ENCODE measurements at places on chromosomes 2 and 18.

DNA sequence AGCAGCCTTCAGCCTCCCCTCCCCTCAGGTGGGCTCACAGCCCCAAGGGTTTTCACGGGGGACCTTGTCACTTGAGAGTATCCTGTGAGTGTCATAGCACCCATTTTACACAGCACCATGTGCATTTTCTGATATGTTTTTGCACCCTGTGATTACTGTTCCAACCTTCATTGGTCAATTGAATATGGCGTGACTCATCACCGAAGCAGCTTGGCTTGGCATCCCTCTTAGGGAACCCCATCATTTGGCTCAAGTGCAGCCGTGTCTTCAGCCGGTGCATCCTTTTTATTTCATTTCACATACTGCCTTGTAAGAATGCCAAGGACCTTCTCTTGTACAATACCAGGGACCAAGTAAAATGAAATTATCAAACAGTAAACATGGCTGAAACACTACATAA lies 57.6 kb downstream of the NPAS2 start:
- peak; percentile 77 for DNase-seq

- no peak for DNase-seq
Observed at GRCh38 chr18:2797951-2798350, 48.9 kb upstream of the EMILIN2 start.

DNA sequence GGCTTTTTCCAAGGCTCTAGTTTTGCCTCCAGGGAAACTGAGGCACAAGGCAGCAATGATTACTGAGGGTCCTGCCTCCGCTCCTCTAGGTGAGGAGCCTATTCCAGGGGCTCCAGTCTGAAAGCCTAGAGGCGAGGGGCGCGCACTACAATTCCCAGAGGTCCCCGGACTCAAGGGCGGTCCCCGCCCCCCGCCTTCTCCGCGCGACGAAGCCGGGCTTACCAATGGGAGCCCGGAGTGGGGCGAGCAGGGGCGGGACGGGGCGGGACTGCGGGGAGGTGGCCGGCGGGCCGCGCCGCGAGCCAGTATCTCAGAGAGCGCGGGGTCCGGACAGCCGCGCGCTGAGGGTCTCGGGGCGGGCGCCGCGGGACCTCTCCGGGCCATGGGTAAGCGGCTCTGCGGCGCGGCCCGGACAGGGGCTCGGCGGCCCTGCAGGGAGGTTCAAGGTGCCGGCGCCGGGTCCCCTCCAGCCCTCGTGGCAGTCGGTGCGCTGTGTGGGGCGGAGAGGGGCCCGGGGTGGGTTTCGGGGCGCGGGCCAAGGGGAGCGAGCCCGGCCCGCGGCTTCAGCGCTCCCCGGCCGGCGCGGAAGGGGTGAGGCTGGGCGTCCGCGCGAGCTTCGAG lies at the start of gene ARID5A:
ARID5A (plus strand) TSS at position 308 of the 621 bp plus-strand sequence; CDS start at position 383, 75 bp downstream.
- peak; percentile 76 for DNase-seq

- peak; percentile 3 for DNase-seq
Observed at GRCh38 chr2:41267929-41268659, 779.7 kb upstream of the PKDCC start.

GRCh38 chr18:67726882-67727281 lies 210.4 kb upstream of the DSEL start:
- no peak for DNase-seq

- peak; percentile 83 for DNase-seq
Observed at GRCh38 chr18:3368193-3368592, 81.8 kb upstream of the TGIF1 start.

GRCh38 chr2:183164650-183165015 lies 40.4 kb downstream of the NUP35 start:
- no peak for DNase-seq

GRCh38 chr2:96549967-96550786 lies 13.6 kb downstream of the ARID5A start:
- no peak for DNase-seq

GRCh38 chr2:180829836-180830235 lies 150.6 kb upstream of the UBE2E3 start:
- no peak for DNase-seq

GRCh38 chr2:30947686-30948085 lies 140.4 kb upstream of the CAPN13 start:
- no peak for DNase-seq

GRCh38 chr2:176960736-176961520 lies 251.7 kb upstream of the HNRNPA3 start:
- DNase-seq, result peak; percentile 5

GRCh38 chr18:48889981-48890762 lies 60.6 kb downstream of the SMAD7 start:
- no peak for DNase-seq

GRCh38 chr18:61891894-61892293 lies 913 bp downstream of the RNF152 start:
- DNase-seq, result no peak

GRCh38 chr2:24021122-24021998 lies 11.5 kb downstream of the MFSD2B start:
- DNase-seq, result no peak

DNA sequence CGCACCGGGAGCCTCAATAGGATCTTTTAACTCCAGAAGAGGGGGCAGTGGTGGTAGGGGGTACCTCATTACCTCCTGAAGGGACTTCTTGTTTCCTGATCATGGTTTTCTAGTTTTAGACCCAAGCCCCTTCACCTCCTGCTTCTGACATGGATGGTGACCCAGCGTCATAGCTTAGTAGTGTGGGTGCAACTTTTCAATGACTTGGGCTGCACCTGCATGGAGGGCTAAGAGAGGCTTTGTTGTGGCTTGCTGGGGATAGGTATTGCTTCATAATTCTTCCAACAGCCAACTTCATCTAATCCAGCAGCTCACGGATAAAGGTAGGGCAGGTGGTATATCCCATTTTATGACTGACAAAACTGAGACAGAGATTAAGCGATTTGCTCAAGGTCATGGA lies 3.0 kb downstream of the SLC1A4 start:
- DNase-seq, result no peak

- peak; percentile 10 for DNase-seq
Observed at GRCh38 chr18:31657823-31658669, 26.3 kb downstream of the B4GALT6 start.

GRCh38 chr2:103605071-103605780 lies 843.4 kb downstream of the TMEM182 start:
- DNase-seq, result no peak

GRCh38 chr18:49360582-49360981 lies 99.9 kb downstream of the DYM start:
- no peak for DNase-seq

DNA sequence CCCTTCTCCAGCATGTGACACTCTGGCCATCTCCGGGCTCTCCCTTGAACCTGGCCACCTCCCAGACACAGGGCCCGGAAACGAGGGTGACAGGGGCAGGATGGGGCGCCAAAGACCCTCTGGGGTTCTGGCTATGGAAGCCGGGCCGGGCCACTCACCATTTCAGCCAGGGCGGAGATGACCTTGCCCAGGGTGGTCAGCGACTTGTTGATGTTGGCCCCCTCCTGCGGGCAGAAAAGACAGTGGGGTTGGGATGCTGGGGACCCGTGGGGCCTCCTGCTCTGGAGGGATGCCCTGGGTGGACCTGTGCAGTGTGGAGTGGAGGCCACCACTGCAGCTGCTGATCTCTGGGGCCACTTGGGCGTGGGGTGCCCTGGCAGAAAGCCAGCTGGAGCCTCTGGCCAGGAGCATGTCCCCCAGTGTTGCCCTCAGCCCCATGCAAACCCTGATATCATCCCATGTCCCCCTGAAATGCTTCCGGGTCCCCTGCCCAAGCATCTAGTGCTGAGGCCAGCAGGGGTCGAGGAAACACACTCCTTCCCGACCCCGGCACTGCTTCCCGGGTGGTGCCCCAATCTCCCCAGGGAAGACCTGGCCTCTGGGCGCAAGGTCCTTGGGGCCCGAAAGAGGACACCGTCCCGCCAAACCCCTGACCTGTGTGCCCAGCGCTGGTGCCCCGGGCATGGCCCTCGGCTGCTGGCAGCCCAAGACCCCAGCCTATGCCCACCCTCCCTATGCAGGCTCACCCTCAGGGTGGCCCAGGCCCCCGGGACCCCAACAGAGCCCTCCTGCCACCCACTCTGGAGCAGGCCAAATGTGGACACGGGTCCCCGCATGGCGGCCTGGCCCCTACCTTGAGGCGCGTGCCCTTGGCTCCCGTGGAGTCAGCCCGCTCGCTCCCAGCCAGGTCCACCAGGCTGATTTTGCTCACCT lies 36.9 kb downstream of the KIF1A start:
- DNase-seq, result no peak

GRCh38 chr2:104733226-104733943 lies 120.5 kb upstream of the POU3F3 start:
- no peak for DNase-seq

DNA sequence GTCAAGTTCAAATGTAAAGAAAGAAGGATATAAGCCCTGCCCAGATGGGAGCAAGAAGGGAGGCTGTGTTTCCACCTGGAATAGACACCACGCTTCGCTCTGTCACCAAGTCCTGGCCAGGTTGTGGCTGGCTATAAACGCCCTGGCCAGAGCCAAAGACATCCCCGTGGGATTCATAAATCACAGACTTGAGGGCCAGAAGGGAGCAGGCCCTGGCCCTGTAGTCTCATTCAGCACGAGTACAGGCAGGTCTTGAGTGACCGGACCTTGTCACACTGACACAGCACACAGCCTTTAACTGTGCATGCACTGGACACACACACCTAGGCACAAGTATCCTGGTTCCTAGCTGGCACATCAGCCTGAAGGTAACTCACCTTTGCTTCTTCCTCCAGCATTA lies 94.5 kb upstream of the MGAT4A start:
- no peak for DNase-seq

DNA sequence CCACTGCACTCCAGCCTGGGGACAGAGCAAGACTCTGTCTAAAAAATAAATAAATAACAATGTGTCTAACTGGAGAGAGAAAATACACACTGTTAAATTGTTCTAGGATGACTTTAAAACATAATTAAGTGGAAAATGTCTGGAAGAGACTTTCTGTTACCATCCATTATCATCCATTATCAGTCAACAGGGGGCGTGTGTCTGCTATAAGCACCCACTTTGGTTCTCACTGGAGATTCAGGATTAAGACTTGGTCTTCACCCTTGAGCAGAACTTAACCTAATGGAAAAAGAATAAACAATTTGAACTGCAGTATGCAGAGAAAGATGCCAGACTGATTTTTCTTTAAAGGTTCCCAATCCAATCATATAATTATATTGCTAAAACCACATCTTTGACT lies 999.8 kb upstream of the GYPC start:
- no peak for DNase-seq

Data from fibroblast of mammary gland (primary cell).